ENCODE measurements at places on chromosomes 1 and 21.
A peak's percentile ranks its signal among the peaks of the same experiment; 100 is the strongest.

DNA sequence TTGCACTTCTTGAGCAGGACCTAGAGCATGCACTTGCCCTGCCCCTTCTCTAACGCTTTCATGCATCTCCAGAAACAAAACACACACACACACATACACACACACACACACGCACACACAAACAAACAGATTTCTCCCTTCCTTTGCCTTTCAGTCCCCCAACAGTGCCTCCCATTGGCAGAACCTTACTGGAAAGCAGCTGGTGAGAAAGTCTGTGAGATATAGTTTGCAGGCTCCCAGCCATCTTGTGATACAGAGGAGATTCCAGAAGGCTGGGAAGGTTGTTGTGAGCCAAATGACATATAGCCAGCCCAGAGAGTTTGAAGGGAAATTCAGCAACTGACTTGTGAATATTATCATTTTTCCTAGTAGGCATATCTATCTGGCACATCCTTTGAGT, 35.9 kb upstream of the ZRANB2 start:
- DNase-seq, result no peak

- DNase-seq, result no peak
Observed at GRCh38 chr1:23810818-23811540, 10.4 kb upstream of the GALE start.

DNA sequence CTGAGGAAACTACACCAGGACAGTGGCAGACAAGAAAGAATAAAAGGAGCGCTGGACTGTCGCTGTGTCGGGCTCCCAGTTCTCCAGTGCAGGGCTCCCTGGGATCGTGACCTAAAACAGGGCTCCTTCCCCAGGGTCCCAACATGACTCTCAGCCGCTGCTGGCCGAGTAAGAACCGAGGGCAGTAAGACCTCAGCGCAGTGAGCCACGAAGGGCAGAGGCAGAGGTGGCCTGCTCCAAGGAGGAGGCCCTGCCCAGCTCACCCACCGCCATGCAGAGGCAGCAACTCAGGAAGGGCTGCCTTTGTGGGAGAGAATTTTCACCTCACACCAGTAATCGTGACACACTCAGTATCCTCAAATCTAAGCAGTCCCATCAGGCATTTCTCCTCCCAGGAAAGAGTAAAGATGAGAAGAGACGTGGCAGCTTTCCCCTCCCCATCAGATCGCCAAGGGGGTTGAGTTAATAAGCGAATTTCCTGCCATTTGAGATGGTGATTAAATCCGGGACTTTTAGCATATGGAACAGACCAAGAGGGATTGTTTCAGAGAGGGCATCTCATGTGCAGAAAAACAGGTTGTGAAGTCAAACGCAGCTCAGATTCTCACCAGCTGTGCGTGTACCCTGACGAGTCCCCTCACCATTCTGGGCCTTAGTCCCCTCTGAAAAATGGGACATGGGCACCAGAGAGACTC, 19.8 kb upstream of the ARTN start:
- DNase-seq, result no peak

DNA sequence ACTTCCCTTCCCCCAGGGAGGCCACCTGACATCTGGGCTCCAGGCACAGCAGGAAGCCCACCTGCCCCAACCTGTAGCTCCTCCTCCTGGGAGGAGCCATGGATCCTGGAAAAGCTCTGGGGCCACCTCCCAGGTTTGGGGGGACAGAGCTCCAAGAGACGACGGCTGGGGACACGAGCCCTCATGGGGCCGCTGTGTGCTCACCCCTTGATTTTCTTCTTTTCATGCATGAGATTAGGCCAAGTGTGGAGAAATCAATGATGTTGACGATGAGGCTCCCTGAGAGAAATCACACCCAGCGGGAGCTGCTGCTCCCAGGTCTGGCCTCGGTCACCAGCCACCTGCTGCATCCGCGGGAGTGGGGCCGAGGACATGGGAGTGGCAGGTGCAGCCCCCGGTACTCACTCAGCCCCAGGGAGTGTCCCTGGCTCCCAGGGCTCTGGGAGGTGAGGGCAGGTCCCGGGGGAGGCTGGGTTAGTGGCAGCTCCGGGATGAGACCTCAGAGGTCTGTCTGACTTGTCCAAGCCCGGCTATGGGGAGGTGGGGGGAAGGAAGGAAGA, 8.7 kb downstream of the TNFRSF14 start:
- DNase-seq, result no peak

GRCh38 chr1:36365381-36365780, 20.3 kb downstream of the STK40 start:
- peak; percentile 78 for DNase-seq

Data from globus pallidus (tissue), 1 donor.